ENCODE measurements at places on chromosomes 12 and 14.

- no peak for DNase-seq
These were observed 97.2 kb downstream of the SSPN start for GRCh38 chr12:26292596-26292995.

GRCh38 chr12:42611571-42612230 is 22.2 kb upstream of the PRICKLE1 start:
- no peak for DNase-seq

GRCh38 chr12:24778486-24779304 is 170.2 kb downstream of the BCAT1 start:
- peak; percentile 26 for DNase-seq

DNA sequence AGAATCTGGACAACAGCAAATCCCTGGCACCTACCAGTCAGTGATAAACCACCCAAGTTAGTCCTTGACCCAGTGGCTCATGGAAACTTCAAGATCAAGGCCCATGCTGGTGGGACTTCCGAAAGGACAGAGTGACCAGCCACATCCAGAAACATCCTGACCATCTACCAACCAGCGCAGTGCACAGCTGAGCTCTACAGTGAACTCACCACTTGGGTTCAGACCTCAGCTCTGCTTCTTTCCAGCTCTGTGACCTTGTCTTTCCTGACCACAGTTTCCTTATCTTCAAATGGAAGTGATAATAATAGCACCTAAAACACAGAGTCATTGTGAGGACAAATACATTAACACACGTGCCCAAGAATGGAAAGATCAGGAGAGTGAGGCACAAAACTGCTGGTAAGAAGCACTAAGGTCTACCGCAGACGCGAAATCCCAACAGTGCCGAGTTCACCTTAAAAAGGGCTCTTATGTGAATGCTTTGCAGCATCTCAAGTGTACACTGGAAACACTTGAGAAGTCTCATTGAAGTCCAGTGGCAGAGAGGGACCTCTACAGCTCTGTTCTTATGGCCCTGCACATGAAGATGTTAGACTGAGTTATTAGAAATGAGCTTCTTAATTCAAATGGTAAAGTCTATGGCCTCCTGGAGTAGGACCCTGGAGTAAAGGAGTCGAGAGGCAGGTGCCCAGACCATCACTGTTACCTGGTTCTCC is 128.8 kb downstream of the CCDC60 start:
- DNase-seq: no peak

DNA sequence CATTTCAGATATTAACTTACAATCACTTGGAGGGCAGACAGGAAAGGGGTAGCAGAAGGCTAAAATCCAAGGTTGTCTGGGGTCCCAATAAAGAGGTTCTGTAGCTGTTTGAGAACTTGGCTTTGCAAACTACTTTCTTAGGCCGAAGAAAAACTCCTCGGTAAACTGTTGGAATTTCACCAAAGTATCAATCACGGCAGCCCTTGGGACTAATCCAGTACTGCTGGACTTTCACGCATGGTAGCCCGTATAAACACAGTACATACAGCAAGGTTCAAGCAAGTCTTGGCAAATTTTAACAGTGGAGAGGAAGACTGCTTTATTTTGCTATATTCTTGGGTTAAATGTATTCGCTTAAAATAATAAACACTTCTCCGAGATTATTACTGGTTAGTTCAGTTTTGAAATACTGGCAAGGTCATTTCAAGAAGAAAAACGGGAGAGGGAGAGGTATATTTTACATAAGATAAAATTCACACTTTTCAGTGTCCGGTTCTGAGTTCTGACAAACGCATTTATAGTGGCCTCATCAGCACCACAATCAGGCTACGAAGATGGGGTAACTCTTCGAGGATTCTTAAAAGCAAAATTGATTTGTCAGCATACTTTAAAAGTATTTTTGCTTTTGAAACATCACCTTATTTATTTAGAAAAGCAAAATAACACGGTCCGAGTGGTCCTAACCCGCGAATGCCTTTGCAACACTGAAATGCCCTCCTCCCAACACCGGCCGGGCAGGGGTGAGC is 1.3 kb downstream of the SETD3 start:
- DNase-seq: no peak

DNA sequence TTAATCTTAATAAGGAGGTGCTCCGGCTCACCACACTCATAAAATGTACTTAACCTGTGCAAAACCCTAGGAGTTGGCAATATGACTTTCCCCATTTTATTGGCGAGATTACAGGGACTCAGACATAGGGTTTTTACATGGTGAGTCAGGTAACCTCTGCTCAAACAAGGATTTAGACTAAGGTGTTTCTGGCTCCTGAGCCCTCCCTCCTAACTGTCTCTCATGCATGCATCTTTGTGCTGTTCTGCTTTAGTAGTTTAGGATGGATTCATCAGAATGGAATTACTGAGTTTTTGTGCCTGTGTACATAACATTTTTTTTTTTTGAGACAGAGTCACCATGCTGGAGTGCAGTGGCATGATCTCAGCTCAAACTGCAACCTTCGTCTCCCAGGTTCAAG is 993.3 kb upstream of the TMEM132C start:
- no peak for DNase-seq

DNA sequence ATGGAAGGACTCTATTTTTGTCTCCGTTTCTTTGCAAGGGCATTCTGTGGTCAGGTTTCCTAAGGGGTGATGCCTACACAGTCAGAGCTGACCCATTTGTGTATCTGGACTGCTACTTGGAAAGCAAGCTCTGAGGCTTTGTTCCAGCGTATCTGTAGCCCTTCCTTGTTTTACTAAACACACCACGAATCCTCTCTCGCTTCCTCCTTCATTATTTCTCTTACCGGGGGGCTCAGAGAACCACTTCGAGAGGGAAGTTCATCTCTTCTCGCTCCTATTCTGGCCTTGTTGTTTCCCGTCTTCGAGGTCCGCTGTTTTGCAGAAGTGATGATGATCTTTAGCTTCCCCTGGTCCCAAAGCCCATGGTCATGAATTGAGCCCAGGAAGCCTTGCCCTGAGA is 164.7 kb downstream of the SSPN start:
- no peak for DNase-seq

GRCh38 chr14:22847661-22848341 is 11.4 kb downstream of the MMP14 start:
- no peak for DNase-seq

- DNase-seq: no peak
These were observed 1.6 kb upstream of the PACS2 start for GRCh38 chr14:105312973-105313372.

DNA sequence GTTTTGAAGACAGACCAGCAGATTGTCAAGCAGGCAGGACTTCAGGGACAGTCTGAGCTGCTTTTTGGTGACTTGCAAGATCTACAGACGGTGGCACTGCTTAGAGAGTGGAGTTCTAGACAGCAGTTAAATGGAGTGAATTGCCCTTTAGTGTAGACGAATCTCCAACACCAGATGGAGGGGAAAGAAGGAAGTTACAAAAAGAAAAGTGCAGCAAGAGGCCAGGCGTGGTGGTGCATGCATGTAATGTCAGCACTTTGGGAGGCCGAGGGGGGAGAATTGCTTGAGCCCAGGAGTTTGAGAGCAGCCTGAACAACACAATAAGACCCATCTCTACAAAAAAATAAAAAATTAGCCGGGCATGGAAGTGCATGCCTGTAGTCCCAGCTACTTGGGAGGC is 8.4 kb upstream of the HHIPL1 start:
- DNase-seq: no peak

GRCh38 chr14:52948836-52949235 is 2.0 kb downstream of the FERMT2 start:
- DNase-seq: no peak

Measured in germinal center (tissue), 1 donor.